Stimulated activated CD8-positive, alpha-beta memory T cell treated with anti-CD3 and anti-CD28 coated beads, Interleukin-4, amount 100 ng/mL, for 4 hours (primary cell): ENCODE measurements at places on chromosomes 1 and 21.

DNA sequence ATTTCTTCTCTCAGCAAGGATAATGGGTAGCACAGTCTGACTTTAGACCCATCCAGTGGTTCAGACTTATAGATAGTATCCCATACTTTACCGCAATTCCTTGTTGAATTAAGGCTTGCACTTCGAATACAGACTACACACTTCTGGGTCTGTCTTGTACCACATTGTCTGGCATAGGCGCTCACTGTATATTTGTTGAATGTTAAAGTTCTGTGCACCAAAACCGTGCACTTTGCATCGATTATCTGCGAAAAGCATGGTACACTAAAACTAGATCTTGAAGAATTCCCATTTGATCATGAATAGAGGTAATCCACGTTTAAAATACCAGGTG is 556 bp upstream of the RYR2 start:
- no peak for DNase-seq

DNA sequence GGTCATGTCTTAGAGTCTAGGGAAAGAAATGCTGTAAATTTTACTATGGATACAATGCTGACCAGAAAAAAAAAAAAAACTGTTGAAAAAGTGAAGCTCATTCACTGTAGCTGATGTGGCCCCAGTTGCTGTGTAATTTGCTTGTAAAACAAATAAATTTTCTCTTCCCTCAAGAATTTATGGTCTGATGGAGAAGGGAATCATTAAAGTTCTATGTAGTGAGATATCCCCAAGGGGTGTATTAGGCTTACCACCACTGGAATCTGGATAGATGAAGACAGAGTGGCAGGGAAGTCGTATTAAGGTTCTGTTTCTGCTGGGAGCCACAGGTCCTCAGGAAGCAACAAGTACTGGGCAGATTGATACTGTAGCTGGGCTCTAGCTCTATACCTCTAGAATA is 860.0 kb downstream of the LTN1 start:
- DNase-seq = no peak

- no peak for DNase-seq
Measured at GRCh38 chr1:186093437-186093836, 281.6 kb downstream of the TPR start.

DNA sequence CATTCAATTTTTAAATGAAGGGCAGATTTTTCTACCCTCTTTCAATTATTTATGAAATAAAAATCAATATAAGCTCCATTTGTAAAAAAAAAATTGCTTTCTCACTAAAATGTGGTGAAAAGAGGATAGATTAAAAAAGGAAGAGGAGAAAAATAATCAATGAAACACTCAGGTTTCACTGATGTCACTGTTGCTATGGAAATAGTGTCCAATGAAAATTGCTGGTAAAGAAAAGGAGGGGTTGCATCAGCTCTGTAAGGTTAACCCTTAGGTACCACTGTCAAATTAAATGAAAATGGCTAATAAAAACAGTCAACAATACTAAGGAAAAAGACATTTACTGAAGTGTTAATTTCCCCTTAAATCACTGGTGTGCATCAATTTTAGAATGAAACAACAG is 91.6 kb upstream of the TTC39A start:
- DNase-seq = no peak

GRCh38 chr1:34363915-34364314 is 187.2 kb downstream of the C1orf94 start:
- DNase-seq = no peak

GRCh38 chr1:174200746-174201145 is 41.4 kb downstream of the RABGAP1L start:
- no peak for DNase-seq

DNA sequence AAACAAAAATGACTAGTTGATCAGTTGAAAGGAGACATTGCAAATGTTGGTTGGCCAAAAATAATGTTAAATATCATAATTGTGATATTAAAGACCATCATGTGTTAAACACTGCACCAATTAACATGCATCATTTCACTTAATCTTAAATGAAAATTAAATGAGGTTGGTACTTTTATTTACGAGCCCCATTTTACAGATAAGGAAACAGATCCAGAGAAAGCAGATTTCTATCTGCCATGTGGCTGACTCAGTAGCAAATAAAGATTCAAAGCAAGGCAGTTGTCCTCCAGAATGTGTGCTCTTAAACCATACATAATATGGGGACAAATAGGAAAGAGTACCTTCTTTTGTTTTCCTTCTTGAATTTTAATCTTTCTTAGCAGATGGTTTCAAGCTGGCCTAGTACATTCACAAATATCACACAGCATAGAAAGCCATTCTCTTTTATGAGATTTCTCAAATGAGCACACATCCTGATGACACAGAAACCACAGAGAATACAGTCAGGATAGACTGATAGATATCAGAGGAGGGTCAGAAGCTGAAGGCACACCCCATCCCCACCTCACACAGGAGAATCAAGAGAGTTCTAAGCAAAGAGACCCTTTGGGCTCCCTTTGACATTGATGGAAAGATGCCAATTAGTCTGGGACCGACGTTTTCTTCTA is 647.9 kb upstream of the CAMK1G start:
- no peak for DNase-seq

DNA sequence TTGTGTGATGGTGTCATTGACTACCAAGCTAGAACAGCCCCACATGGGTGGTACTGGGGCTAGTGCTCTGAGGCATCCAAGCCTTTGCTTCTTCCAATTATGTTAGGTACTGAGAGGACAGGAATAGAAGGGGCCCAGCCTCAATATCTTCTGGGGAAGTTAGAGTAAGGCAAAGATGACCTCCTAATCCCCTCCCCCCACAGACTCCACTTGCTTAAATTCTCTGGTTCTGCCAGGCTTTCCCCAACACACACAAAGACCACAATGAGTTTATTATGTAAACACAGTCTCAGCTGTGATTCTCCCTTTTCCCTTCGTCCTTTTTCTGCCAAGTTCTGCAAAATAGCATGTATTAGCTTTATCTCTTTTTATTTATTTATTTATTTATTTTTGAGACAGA is 3.1 kb upstream of the TACSTD2 start:
- no peak for DNase-seq

GRCh38 chr1:53618500-53619366 is 120.2 kb downstream of the GLIS1 start:
- no peak for DNase-seq
